ENCODE measurements at places on chromosomes 5 and 9.

DNA sequence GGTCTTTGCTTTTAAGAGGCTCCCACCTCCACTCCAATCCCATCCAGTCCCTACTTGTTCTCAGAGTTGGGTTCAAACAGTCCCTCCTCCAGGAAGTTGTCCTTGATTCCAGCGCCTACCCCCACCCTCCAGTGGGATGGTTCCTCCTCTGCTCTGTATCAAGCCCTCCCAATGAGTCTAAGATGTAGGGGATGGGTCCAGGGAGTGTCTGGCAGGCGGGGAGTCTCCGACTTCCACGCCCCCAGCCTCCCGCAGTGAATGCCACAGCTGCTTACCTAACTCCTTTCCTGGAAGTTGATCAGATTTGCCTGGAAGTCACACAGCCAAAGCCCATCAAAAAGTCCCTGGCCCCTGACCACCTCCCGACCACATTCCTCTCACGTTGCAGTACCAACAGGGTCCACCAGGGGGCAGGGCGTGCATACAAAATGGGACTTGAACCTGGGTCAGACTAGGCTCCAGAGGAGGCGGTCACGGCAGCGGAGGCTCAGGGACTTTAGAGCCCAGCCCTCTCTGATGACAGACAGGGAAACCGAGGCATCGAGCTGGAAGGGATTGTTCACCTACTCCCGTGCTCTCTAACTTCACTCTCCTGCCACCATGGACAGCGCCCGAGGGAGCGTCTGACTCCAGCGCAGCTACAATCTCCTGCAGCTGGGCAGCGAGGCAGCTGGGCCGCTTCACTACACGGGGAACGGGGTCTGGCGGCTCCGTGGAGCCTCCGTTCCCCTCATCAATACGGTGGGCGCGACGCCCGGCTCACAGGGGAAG lies 25.0 kb upstream of the TDRD7 start:
- peak; percentile 81 for DNase-seq

DNA sequence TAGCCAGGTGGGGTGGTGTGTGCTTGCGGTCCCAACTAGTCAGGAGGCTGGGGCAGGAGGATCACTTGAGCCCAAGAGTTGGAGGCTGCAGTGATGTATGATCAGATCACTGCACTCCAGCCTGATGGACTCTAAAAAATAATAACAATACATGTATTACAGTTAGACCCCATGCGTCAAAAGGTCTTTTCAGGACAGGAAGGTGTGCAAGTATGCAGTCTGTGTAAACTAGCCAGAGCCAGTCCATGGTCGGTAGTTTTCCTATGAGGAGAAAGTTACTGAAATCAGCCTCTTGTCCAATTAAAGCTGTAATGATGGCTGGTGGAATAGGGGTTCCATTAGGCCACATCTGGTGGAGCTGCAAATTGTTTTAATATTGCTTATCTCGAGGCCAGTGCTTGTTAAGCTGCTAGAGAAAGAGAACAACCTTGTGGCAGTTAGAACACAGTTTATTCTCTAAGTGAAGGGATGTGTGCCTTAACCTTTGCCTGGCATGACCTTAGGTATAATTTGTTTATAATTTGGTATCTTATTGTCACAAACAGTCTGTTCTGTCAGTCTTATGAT lies 1.5 kb upstream of the STOM start:
- DNase-seq, result no peak

DNA sequence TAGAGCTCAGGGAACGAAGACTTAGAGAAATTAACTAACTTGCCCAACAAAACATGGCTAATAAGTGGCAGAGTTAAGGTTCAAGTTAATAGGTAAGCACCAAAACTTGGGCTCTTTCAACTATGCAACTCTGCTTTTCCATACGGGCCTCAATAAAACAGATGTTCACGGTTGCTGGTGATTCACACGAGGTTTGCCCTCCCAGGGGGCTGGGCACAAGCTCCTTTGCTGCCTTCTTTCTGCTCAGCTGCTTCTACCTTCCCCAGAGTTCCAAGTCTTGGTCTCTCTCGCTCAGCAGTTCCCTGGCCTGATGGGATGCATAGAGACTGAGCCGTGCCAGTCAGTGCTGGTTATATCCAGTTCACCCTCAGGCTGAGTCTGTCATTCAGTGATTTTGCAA lies 217.9 kb downstream of the SREK1 start:
- DNase-seq, result no peak

DNA sequence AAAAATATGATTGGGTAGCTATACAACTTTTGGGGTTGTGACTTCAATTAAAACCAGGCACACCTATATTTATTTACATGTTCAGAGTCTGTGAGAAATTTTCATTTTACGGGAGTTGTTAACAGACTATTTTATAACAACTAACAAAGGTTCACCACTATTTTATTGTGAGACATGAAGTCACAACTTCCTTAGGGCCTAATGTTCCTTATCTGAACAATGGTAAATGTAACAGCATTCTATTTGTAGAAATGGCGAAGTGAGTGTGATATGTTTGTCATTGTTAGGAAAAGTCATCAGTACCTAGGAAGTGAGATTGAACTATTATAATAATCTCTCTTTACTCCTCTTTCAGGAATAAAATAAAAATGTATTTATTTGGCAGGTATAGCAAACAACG lies 67.4 kb downstream of the CSNK1G3 start:
- DNase-seq, result no peak

DNA sequence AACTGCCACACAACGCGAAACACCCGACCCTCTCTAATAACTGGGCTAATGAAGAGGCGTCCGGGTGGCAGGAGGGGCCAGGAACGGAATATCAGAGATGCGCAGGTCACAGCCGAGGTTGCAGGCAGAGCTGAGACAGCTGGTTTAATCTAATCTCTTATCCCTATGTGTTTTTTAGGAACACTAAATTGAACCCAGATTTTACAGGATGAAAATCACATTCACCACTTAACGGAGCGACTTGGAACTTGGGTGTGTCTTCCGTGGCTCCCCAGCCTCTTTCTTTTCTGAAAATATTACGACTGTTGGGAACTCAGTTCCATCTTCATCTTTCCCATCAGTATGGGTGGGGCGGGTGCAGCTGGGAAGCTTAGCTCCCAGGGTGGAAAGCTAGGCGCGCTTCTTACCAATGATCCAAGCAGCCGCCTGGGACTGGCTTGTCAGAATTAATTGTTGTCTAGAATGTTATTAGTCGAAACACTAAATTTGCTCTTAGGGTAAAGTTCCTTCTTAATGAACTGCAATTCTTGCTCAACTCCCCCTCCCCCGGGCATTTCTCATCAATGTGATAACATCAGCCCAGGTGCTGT lies 92.5 kb downstream of the IRX2 start:
- no peak for DNase-seq

GRCh38 chr5:120072068-120072761 lies 391.9 kb upstream of the PRR16 start:
- no peak for DNase-seq

DNA sequence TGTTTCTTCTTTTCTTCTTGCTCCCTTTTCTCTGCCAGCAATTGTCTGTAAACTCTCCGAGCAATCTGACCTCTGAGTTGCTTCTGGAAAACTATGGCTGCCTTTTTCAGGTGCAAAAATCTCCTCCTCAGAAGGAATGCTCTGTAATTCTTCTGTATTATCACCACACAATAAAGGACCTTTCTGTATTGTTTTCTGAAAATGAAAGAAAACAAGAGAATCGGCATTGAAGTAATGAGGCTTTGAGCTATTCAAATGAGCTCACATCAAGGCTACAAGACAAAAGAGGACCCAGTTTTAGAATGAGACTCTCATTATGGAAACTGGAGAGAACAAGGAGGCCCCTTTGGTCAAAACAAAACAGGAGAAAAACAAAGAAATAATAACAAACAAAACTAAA lies 86.2 kb upstream of the RETREG1 start:
- DNase-seq, result no peak

DNA sequence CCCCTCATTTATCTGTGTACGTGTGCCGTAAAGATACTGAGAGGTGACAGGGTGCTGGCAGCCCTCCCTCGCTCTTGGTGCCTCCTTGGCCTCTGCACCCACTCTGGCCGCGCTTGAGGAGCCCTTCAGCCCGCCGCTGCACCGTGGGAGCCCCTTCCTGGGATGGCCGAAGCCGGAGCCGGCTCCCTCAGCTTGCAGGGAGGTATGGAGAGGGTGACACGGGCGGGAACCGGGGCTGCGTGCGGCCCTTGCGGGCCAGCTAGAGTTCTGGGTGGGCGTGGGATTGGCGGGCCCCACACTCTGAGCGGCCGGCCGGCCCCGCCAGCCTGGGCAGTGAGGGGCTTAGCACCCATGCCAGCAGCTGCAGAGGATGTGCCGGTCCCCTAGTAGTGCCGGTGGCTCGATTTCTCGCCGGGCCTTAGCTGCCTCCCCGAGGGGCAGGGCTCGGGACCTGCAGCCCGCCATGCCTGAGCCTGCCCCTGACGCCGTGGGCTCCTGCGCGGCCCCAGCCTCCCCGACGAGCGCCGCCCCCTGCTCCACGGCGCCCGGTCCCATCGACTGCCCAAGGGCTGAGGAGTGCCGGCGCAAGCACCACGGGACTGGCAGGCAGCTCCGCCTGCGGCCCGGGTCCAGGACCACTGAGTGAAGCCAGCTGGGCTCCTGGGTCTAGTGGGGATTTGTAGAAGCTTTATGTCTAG lies 21.6 kb downstream of the NKX2-5 start:
- DNase-seq, result no peak

DNA sequence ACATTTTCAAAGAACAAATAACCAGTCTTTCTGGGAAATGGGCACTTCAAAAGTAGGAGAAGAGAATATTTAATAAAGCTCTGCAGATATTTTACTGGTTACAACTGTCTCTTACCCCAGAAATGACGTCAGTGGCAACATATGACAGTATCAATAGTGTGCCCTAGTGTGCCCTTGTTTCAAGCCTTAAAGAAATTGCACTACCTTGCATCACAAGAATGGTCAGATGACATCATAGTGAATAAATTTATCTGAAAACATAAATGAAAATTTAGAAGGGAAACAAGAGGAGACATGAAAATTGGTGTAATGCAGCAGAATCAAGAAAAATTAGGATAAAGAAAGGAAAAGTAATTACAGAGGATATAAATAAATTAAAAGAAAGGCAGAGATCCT lies 176.7 kb downstream of the GNAQ start:
- no peak for DNase-seq

GRCh38 chr5:180083529-180084060 lies 12.0 kb upstream of the RNF130 start:
- DNase-seq, result no peak

DNA sequence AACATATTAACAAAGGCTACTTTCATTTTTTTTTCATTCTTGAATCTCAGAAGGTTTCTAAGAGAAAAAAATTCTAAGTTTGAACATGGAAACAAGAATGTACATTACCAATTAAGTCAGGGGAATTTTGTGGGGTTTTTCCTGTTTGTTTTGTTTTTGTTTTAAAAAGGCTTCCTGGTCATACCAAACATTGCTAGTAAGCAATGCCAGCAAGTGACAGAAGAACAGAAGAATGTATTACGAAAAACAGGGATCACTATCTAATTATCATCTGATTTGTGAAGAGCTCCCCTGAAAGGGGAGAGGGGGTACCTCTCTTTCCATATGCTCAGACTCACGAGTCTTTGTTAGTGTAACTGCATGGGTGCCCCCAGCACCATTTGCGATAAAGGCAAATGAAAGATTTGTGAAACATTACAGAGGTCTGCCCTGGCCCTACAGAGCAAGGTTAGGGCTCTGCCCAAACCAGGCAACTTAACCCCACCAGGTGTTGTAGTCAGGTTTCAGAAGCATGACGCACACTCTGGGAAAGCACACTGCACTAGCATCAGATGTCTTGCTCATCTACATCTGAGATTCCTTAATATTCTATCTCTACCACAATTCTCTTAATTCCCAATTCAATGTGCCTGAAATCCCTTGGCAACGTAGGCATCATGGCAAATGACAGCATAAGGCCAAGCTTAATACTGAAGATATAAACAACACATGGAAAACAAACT lies 268.2 kb downstream of the MLLT3 start:
- DNase-seq, result no peak

Measured in posterior cingulate gyrus (tissue), 11 donors.